CD4-positive, alpha-beta T cell treated with Interleukin-1 beta for 1 hour (primary cell): ENCODE measurements at places on chromosomes 4 and X.

DNA sequence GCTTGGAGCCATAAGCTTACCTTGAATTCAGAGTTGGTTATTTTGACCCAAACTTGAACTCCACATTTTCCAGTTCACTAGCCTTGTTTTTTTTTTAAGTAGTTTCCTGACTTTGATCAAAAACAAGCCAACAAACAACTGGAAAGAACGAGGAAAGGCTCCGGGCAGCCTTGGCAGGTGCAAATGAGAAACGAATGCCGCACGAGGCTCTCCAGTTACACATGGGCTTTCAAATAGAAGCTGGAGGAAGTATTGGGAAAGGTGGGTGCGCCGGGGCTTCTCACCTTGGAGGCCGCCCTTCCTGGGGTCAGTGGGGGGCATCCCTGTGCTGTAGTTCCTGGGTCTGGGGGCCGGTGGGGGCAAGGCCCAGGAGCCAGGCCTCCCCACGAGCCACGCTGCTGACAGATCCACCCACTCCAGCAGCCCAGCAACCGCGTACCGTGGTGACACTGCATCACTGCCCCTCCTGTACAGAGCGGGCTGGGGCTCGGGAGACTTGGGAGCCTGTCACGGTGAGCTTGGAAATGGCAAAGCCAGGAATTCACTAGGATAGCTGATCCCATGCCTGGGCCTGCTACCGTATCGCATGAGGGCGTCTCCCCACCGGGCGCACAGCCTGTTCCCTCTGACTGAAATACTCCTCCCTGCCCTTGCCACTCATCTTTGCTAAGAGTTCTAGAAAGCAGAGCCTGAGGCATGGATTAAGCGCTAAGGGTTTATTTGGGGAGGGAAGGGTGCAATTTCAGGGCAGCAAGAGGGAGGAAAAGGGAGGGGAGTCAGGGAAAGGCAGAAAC lies 50.9 kb upstream of the ADRA2C start:
- no peak for DNase-seq

GRCh38 chr4:68338625-68339024 lies 11.3 kb downstream of the YTHDC1 start:
- no peak for DNase-seq

DNA sequence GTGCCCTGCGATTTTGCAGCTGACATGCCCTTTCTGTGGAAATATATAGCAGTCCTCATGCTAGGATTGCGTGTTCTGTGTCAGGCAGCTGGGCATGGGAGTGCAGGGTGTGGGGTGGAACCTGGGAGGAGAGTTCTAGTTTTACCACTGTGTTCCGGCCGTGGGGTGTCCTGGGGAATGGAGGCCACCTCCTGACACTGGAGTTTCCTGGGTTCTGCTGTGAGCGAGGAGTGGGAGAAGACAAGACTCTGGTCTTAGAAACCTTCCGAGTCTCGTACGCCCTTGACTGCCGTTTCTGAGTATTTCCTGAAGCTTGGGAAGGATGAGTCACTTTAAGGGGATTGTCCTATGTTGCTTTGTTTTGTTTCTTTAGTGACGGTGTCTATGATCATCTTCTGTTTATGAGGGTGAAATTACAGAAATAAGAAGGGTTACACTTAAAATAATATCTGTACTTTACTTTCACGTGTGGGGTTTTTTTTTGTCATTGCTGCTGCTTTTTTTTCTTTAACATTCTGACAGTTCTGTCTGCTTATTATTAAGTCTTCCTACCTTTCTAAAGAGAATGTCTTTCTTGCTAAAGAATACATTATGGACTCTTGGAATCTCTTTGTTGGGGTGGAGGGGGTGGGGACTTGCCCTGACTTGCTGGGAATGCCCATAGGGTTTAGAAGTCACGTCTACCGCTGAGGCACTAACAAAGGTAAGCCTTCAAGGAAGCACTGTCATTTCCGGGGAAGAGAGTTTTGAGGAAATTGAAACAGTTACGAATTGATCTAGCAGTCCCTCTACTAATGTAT lies 19.1 kb downstream of the CD99 start:
- peak; percentile 66 for DNase-seq

DNA sequence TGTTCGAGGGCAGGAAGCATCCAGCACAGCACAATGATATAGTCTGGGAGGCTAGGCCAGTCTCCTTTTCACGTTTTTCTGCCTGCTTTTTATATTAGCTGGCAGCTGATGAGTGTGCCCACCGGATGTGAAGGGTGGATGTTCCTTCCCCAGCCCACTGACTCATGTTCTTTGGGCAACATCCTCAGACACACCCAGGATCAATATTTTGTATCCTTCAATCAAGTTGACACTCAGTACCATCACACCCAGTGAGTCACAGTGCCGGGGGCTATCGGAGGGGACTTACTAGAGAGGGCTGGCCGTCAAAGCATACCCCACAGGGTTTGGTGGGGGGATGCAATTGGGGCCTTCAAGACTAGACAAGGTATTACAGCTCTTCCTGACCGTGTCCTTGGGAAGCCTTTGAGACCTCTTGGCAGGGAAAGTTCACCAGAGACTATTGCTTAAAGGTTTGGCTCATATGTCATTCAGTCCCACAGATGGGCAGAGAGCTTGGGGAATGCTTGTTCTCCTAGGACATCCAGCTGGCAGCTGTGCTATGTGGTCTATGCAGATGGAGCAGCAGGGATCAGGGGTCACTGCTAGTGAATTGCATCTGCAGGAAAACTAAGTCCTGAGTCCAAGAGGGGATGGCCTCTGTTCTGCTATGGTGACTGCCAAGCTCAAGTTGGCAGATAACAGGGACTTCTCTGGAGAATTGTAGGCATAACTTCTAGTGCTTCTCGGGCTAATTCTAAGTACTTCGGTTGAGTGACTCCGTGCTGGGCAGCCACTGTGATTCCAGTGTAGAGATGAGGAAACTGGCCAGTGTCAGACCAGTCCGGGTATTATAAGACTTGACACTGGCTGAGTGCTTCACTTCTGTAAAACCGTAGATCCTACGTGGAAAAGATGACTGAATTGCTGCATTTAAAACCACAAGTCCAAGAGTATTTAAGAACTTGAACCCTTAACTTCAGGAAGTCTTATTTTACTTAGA lies 12.9 kb upstream of the WDR1 start:
- DNase-seq = no peak

DNA sequence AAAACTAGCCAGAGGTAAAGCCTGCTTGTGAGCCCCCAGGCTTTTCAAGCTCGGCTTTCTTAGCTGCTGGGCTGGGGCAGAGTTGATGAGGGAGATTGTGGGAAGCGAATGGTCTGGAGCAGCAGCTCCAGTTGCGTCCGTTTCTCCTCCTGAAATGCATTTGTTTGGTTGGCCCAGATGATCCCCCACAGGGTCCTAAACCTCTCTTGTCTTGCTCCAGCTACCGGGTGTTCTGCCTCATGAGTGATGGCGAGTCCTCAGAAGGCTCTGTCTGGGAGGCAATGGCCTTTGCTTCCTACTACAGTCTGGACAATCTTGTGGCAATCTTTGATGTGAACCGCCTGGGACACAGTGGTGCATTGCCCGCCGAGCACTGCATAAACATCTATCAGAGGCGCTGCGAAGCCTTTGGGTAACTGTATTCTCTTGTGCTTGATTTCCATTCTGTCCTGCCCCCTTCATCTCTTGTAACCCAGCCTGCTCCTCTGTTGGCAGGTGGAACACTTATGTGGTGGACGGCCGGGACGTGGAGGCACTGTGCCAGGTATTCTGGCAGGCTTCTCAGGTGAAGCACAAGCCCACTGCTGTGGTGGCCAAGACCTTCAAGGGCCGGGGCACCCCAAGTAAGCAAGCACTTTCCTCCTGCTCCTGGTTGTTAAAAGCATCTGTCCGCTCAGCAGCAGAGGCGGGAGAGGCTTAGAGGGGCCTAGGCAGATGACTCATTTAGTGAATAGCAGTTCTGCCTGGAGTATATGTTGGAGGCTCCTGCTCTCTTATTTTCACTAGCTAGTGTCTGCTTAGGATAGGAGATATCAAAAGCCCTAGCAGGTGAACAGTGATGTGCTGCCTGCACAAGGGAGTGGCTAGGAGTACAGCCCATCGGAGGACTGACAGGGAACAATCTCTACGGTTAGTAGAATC lies 15.3 kb downstream of the TKTL1 start:
- no peak for DNase-seq

DNA sequence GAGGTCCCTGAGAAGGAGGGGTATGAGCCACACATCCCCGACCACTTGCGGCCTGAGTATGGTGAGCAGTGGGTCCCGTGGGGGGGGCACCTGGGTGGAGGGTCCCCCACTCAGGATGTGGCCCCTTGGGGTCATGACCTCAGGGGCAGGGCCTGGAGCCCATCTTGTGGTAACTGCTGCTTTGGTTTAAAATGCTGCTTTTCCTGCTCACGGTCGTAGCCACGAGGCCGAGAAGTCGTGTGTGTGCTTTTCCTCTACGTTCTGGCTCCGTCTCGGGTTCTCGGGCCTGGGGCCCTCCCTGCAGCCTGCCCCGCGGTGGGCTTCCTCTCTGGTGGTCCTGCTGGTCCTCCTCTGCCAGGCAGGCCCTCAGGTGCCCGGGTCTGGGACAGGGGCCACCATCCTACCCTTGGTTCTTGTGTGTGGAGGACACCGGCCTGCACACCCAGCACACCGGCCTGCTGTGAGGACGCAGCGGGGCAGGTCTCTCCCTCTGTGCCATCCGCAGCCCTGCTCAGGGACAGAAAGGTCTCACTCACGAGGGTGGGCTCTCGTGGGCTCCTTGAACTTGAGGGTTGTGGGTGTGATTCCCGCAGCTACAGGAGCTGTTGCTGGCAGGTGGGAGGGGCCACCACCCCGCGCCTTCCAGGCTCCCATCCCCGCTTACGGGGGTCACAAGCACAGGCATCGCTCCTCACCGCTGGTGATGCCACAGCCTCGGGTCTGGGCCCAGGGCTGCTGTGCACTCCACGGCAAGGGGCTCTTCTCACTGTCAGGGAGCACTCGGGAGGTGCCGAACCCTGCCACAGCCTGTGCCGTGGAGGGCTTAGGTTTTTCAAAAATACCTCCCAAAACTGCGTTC lies 19.6 kb downstream of the UVSSA start:
- no peak for DNase-seq

- DNase-seq = no peak
Observed at GRCh38 chr4:119026662-119027444, 108.8 kb upstream of the MYOZ2 start.

DNA sequence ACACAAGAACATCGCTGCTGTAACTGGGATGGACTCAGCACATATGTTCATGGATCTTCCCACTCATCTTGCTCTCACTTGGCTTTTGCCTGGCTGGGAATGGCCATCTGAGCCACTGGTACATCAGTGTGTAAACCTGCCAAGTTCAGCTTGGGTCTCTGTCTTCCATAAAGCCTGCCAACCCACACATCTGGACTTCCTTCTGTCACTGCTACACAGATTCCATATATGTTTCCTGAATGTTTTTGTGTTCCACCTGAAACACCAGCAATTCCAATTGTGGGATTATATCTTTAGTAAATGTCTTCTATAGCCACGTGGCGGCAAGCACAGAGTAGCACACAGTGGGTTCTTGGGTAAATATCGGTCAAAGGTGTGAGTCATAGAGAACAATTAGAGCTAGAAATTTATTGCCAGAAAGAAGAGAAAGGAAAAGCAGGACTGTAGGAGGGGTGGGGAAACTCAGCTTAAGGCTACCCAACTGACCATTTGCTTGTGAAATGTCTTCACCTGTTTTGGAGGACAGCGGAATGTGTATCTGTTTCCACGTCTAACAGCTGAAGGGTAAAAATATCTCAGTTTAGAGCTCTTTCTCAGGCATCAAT lies 125.9 kb downstream of the MFAP3L start:
- DNase-seq = no peak

- DNase-seq = no peak
Observed at GRCh38 chr4:145843639-145844038, 95.0 kb downstream of the ZNF827 start.

DNA sequence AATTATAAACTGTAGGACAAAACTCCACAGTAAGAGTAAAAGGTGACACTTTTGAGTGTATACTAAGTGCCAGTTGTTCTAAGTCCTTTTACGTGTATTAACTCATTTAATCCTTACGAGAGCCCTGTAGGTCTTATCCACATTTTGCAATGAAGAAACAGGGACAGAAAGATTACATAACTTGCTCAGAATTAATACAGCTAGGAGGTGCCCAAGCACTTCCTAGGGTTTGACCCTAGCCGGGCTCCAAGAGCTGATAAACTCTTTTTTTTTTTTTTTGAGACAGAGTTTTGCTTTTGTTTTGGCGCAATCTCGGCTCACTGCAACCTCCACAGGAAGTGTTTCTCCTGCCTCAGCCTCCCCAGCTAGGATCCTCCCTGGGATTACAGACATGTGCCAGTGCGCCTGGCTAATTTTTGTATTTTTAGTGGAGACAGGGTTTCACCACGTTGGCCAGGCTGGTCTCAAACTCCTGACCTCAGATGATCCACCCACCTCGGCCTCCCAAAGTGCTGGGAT lies 110.4 kb downstream of the UBE2K start:
- DNase-seq = no peak

- DNase-seq = no peak
Observed at GRCh38 chr4:140154572-140154891, 548 bp upstream of the MAML3 start.

DNA sequence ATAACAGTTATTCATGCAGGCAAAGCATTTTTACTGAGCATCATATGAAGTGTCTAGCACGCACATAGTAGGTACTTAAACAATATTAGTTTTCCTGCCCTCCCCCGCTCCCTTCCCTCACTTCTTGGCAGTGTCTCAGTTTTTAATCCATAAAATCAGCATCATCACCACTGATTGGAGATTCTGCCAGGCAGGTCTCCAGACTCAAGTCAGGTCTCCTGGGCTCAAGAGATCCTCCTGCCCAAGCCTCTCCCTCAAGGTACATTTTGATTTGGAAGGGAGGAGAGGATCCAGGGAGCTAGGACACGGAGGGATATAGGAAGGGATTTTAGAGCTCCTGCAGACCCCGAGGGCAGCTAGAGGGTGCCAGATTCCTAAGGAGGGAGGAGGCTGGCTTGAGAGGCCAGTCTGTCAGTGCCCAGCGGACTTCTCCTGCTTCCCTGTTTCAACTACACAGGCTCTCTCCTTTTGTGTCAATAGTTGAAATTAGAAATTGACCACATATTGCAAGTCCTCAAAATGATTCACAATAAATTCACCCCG lies 4.4 kb upstream of the FAT1 start:
- DNase-seq = no peak

GRCh38 chr4:86664959-86665358 lies 70.8 kb downstream of the PTPN13 start:
- DNase-seq = no peak
